ENCODE measurements at places on chromosomes 7 and 10. TPM values are rescaled to one million over a fixed set of nuclear protein-coding genes. Genes with fewer than 3 reads are reported as not detected.

GRCh38 chr7:122315507-122316466 is 11.2 kb upstream of the FEZF1 start:
- H3K27me3 ChIP-seq: peaks cover 4% of the 10 kb centered on the region
- no peak for DNase-seq
- H3K4me1 ChIP-seq: peaks cover 19% of the 10 kb centered on the region
- H3K4me3 ChIP-seq: peak overlapping the region; percentile 8
- H3K27ac ChIP-seq: no peak overlapping the region

GRCh38 chr10:98920360-98920759 is 315.3 kb downstream of the HPSE2 start:
- H3K36me3 ChIP-seq: no peaks in the 10 kb centered on the region
- no peak overlapping the region for H3K4me3 ChIP-seq
- H3K27ac ChIP-seq: no peak overlapping the region
- DNase-seq: no peak
- H3K4me1 ChIP-seq: no peaks in the 10 kb centered on the region

COL13A1 gene
- 23.1 TPM for total RNA-seq

DNA sequence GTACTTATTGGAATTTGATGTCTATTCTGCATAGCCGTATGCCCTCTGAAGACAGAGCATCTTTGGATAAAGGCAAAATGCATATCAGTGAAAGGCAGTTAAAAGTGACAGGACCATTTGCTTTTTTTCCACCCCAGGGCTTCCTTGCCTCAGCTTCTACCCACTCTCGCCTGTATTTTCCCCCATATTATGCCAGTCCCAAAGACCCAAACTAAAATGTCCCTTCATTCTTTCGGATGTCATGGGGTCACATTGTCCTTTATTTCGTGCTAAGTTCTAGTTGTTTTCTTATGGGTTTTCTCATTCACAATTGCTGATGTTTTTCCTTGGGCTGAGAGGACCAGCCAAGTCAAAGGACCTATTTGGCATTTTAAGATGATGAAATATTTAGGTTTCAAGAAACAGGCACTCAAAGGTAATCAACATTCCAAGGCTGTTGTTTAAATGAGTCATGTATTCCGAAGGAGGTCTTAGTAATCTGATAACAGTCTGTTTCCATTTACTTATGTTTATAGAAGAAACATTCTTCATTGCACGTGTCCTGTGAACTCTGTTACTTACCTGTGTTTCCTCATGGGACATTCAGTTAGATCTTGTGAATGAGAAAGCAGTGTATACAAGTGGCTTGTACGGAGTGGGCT is 74.1 kb downstream of the DNAH11 start:
- no peaks in the 10 kb centered on the region for H3K4me1 ChIP-seq
- no peaks in the 10 kb centered on the region for H3K27me3 ChIP-seq
- H3K27ac ChIP-seq: no peak overlapping the region
- no peak overlapping the region for H3K4me3 ChIP-seq

DNA sequence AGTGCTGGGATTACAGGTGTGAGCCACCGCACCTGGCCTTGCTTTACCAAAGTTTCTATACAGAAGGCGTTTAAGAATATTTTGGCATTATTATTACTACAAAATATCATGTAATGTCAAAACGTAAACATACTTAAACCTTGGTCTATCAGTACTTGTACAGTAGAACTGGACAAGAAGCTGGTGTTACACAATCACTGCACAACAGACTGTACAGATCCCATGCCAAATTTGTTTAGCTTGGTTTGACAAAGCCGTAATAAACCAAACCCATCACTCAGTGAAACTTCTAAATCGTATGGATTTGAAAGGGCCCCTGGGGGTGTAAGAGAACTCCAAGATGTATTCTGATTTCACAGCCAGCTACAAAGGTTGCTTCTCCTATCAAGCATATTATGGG is 51.8 kb upstream of the RHEB start:
- H3K36me3 ChIP-seq: peaks cover 11% of the 10 kb centered on the region
- H3K27ac ChIP-seq: no peak overlapping the region
- DNase-seq: no peak
- H3K27me3 ChIP-seq: no peaks in the 10 kb centered on the region
- peaks cover 10% of the 10 kb centered on the region for H3K4me1 ChIP-seq
- no peak overlapping the region for H3K4me3 ChIP-seq
